Smooth muscle cell of the umbilical artery (primary cell): ENCODE measurements at places on chromosomes 7 and 10. TPM values are rescaled to one million over a fixed set of nuclear protein-coding genes. Genes with fewer than 3 reads are reported as not detected.

Gene ITGA8
- under 0.01 and 0.05 TPM in 2 replicates for total RNA-seq

Gene GJD4
- total RNA-seq = not detected in 2 replicates

Gene IDI2
- total RNA-seq = not detected in 2 replicates

Gene ASB10
- not detected in 2 replicates for total RNA-seq

Gene SEMA3D
- 6.8 and 23.8 TPM in 2 replicates for total RNA-seq

Gene FKBP6
- total RNA-seq = not detected in 2 replicates

Gene CELF2
- total RNA-seq = 2.4 and 5.1 TPM in 2 replicates

Gene MUC12
- total RNA-seq = 0.60 and 1.2 TPM in 2 replicates

Gene VPS37D
- 3.0 and 5.9 TPM in 2 replicates for total RNA-seq

Gene MCMBP
- total RNA-seq = 35.9 and 50.6 TPM in 2 replicates

Gene MMRN2
- 2.4 and 3.0 TPM in 2 replicates for total RNA-seq
